ENCODE measurements at places on chromosomes 3 and 15. TPM values are rescaled to one million over a fixed set of nuclear protein-coding genes. Genes with fewer than 3 reads are reported as not detected.

TMEM207 gene
- not detected for total RNA-seq

EPHA3 gene
- not detected for total RNA-seq

ADGRG7 gene
- total RNA-seq = not detected

GABRR3 gene
- not detected for total RNA-seq

SLC6A20 gene
- total RNA-seq = 0.32 TPM

DNA sequence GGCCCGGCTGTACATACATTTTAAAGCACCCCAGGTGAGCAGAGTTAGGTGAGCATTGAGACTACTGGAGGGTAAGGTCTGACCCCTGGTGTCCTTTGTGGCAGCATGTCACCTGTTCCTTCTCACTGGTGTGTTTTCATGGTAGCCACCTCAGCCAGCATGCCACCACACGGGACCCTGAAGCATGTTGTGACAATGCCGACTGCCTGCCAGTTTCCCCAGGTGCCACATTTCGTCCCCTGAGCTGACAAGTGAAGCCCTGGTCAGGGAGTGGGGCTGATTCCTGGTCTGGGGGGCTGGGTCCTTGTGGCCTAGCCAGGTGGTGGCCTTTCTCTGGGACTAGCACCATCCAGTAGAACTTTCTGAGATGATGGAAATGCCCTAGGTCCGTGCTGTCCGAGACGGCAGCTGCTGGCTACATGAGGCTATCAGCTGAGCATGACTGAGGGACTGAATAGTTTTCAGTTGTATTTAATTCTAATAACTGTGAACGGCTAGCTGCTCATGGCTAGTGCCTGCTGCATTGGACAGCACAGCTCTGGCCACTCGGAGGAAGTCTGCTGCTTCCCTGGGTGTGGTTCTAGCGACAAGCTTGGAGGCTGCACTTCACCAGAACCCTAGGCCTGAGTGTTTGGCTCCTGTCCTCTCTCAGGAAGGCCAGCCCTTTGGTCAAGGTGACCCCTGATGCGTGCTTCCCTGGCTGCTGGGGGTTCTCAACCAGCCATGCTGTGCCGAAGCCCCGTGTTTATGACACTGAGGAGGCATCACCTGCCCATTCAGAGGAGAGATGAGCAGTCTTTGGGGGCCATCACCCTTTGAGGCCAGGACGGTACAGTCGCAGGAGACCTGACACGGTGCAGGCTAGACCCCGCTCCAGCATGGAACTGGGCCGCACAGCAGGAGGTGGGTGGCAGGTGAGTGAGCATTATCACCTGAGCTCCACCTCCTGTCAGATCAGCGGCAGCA, 3.9 kb downstream of the C3orf22 start:
- no peak for DNase-seq
- no peaks in the 10 kb centered on the region for H3K4me1 ChIP-seq
- no peaks in the 10 kb centered on the region for H3K27me3 ChIP-seq
- no peak overlapping the region for H3K27ac ChIP-seq
- H3K36me3 ChIP-seq = no peaks in the 10 kb centered on the region

DNA sequence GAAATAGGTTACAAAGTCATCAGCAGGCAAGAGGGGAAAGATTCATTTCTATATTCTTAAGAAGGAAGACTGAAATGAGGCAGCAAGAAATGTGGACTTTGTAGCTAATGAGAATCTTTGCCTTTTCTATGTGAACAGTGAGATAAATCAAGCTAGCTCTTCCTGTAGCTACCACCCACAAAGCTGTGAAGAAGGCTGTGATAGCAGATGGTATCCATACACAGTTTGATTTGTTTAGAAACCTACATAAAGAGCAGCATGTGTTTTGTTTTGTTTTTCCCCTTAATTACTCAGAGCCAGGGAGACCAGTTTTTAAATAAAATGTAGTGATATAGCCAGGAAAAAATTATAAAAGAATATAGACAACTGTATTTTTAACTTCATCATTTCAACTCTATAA, 45.5 kb downstream of the TEX9 start:
- no peak overlapping the region for H3K27ac ChIP-seq
- H3K27me3 ChIP-seq = no peaks in the 10 kb centered on the region
- H3K4me3 ChIP-seq = no peak overlapping the region
- H3K4me1 ChIP-seq = no peaks in the 10 kb centered on the region
- no peak for DNase-seq

GRCh38 chr3:36482256-36482655, 102.0 kb downstream of the STAC start:
- no peaks in the 10 kb centered on the region for H3K27me3 ChIP-seq
- DNase-seq = no peak
- no peak overlapping the region for H3K4me3 ChIP-seq
- H3K36me3 ChIP-seq = no peaks in the 10 kb centered on the region

GRCh38 chr3:58899159-58899952, 150.5 kb downstream of the CFAP20DC start:
- no peak overlapping the region for H3K4me3 ChIP-seq
- no peaks in the 10 kb centered on the region for H3K36me3 ChIP-seq
- no peaks in the 10 kb centered on the region for H3K27me3 ChIP-seq

GRCh38 chr3:150370999-150371398, 37.1 kb upstream of the TSC22D2 start:
- peaks cover 4% of the 10 kb centered on the region for H3K4me1 ChIP-seq
- no peak for DNase-seq
- H3K4me3 ChIP-seq = no peak overlapping the region
- no peaks in the 10 kb centered on the region for H3K27me3 ChIP-seq
- H3K36me3 ChIP-seq = no peaks in the 10 kb centered on the region

DNA sequence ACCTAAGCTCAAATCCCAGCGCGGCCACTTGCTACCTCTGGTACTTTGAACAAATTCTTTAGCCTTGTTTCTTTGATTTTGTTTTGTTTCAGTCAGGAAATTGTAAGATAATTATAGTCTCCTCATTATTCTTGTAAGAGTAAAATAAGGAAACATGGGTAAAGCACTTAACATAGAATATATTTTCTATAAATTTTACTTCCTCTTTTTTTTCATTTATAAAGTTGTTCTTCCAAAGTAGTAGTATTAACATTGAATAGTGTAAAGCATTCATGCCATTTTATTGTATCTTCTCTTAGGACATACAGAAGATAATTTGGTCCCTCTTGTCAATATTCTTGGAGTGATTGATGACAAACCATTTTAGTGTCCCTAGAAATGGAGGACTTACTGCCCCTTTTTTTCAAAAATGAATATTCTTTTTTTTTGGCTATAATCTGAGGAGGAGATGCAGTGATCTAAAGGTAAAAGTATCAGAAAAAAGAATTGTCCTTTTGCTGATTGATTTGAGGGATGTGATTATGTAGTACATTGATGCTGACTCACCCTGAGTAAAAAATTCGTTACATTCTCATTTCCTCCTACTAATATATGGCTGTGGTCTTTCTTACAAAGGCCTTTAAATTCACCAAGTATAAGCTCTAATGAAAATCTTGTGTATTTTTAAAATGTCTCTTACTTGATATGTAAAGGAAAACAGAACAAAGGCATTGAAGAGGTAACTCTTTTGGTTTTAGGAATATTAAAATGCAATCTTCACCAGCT, 51.0 kb downstream of the ALCAM start:
- no peaks in the 10 kb centered on the region for H3K36me3 ChIP-seq
- peaks cover 4% of the 10 kb centered on the region for H3K4me1 ChIP-seq
- no peak overlapping the region for H3K4me3 ChIP-seq
- peak; percentile 3 for DNase-seq
- no peaks in the 10 kb centered on the region for H3K27me3 ChIP-seq
- no peak overlapping the region for H3K27ac ChIP-seq

- H3K36me3 ChIP-seq = peaks cover 1% of the 10 kb centered on the region
- no peaks in the 10 kb centered on the region for H3K4me1 ChIP-seq
- no peak overlapping the region for H3K4me3 ChIP-seq
Measured at GRCh38 chr3:44923632-44924456, 49.4 kb downstream of the TGM4 start.

- H3K4me1 ChIP-seq = no peaks in the 10 kb centered on the region
- H3K36me3 ChIP-seq = no peaks in the 10 kb centered on the region
- no peaks in the 10 kb centered on the region for H3K27me3 ChIP-seq
- DNase-seq = no peak
- no peak overlapping the region for H3K27ac ChIP-seq
Measured at GRCh38 chr3:34856081-34856947, 783.0 kb upstream of the ARPP21 start.

DNA sequence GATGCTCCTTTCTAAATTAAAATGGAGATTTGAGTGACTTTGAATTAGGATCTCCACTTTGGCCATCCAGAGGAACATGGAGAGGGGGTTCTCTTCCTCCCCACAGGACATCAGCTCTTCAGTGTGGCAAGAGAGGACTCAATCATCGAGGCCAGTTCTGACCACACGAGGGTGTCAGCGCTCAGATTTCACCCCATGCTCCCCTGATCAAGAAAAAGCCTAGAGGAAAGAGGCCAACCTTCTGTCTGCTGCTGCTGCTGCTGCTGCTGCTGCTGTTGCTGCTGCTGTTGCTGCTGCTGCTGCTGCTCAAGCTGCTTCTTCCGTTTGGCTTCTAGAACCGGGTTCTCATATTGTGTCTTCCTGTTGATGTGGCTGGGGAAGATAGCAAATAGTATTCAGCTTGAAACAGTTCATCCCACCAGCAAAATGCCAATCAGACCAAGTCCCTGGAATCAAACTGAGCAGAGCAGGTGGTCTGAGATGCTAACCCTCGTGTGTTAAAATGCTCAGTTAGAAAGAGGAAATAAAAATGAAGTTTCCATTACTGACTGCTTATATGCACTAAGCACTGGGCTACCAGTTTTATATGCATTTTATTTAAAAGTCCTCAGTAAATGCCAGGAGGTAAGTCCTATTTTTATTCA, 599.0 kb downstream of the MAGI1 start:
- H3K4me1 ChIP-seq = no peaks in the 10 kb centered on the region
- H3K36me3 ChIP-seq = no peaks in the 10 kb centered on the region
- H3K4me3 ChIP-seq = no peak overlapping the region
- H3K27ac ChIP-seq = no peak overlapping the region
- no peaks in the 10 kb centered on the region for H3K27me3 ChIP-seq

DNA sequence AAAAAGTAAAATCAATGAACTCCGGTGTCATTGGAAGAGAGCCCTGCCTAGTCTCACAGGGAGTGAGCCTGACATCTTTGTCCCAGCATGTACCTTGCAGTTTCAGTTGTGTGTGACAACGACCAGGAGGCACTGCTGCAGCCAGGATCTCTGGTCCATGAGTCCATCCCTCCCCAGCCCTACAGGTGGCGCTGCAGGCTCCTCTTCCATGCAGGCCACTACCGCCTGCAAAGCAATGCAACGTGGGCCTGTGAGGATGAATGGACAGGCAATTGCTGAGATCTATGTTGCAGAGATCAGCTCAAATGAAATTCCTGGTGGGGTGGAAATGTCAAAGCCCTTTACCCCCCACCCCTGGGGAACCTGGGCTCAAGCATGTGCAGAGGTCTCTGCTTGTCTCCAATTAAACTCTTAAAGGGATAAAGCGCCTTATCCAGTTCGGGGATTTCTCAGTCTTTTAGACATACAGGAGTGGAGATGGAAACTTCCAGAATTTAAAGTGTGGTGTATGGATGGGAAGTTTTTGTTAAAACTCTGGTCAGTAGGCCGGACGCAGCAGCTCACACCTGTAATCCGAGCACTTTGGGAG, 35.8 kb downstream of the TKT start:
- H3K4me3 ChIP-seq = no peak overlapping the region
- no peak overlapping the region for H3K27ac ChIP-seq
- H3K4me1 ChIP-seq = no peaks in the 10 kb centered on the region
- H3K27me3 ChIP-seq = no peaks in the 10 kb centered on the region
- H3K36me3 ChIP-seq = no peaks in the 10 kb centered on the region

DNA sequence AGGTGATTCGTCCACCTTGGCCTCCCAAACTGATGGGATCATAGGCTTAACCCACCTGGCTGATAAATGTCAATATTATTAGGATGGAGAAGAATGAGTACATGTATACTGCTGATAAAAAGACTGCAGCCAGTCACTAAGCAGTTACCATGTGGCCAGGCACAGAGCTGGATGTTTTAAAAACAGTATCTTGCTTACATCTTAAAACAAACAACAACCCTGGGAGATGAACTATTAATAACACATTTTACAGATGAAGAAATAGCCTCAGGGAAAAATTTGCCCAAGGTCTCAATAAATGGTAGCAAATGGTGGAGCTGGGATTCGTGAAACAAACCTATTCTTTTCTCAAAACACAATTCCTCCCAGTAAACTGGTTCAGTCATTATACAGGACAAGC, 18.1 kb downstream of the IL17RD start:
- no peaks in the 10 kb centered on the region for H3K4me1 ChIP-seq
- H3K4me3 ChIP-seq = no peak overlapping the region
- H3K36me3 ChIP-seq = no peaks in the 10 kb centered on the region
- H3K27me3 ChIP-seq = peaks cover 5% of the 10 kb centered on the region

- no peak overlapping the region for H3K4me3 ChIP-seq
- H3K27me3 ChIP-seq = no peaks in the 10 kb centered on the region
Measured at GRCh38 chr15:99399061-99399460, 147.8 kb downstream of the LRRC28 start.

GRCh38 chr3:183500981-183501704, 54.4 kb downstream of the KLHL6 start:
- peaks cover 81% of the 10 kb centered on the region for H3K36me3 ChIP-seq
- H3K27ac ChIP-seq = no peak overlapping the region
- no peak overlapping the region for H3K4me3 ChIP-seq
- no peak for DNase-seq
- no peaks in the 10 kb centered on the region for H3K27me3 ChIP-seq
- no peaks in the 10 kb centered on the region for H3K4me1 ChIP-seq

- no peak overlapping the region for H3K4me3 ChIP-seq
- H3K27ac ChIP-seq = peak overlapping the region; percentile 43
- no peaks in the 10 kb centered on the region for H3K27me3 ChIP-seq
- peaks cover 29% of the 10 kb centered on the region for H3K4me1 ChIP-seq
- no peak for DNase-seq
Measured at GRCh38 chr3:43180694-43181093, 74.8 kb upstream of the POMGNT2 start.

- H3K4me1 ChIP-seq = peaks cover 28% of the 10 kb centered on the region
- no peak overlapping the region for H3K27ac ChIP-seq
- no peak overlapping the region for H3K4me3 ChIP-seq
- no peak for DNase-seq
Measured at GRCh38 chr3:45571969-45572368, 22.6 kb upstream of the LIMD1 start.

DNA sequence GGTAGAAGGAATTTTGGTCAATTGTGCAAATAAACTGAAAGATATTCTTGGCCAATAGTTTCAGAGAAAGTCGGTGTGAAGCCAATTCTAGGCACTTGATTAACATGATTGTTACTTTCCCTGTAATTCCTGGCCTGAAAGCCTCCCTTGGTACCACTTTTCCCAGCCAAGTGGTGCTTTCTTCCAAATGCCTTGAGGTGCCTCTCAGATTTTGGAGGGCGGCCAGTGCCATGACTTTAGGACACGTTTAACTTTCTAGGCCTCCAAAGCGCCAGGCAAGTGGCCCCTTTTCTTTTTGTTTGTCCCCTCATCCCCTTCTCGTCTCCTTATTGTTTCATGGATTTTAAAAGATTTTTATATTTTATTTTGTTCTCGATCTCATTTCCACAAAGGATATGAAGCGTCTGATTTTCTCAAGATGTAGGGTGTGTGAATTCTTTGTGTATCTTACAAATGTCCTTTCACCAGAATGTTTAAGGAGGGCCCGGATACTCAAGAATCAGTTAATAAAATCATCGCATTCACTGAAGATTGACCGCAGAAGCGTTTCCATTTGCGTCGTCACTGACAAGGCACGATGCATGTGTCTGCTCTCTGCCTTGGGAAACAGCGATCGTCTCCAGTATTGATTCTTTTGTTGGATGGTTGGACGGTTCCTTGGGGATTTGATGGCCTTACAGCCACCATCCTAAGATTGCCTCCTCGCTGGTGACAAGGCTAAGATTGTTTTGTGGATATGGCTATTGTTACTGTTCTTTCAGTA, 87.8 kb downstream of the ASB7 start:
- DNase-seq = no peak
- no peak overlapping the region for H3K27ac ChIP-seq
- no peaks in the 10 kb centered on the region for H3K4me1 ChIP-seq
- H3K36me3 ChIP-seq = no peaks in the 10 kb centered on the region
- no peak overlapping the region for H3K4me3 ChIP-seq

Data from B cell (primary cell).